Germinal center (tissue), 1 donor: ENCODE measurements at places on chromosomes 12 and 14.

DNA sequence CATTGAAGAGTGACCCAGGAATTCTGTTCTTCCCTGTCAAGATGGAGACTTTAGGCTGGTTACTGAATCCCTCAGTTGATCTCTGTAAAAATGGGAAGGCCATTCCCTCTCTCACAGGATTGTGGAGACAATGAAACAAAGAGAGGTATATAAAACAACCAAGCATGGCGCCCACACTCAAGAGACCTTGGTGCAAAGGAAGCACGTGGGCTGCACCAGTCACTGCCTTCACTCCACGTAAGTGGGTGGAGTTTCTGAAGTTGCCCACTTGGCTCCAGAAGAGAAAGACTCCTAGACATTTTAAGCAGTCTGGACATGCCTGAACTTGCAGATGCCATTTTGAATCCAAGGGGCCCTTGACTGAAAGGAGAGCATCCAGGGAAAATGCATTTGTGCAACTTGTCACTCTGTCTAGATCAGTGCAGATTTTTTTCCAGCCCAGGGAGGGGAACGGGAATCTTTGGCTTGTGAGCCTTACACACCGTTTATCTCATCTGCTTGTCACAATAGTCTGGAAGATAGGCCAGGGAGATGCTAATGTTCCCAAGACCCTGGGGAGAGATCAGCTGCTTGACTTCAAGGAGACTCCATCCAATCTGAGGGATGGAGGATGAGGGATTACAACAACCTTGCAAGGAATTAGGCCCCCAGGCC is 96.9 kb upstream of the TBX3 start:
- no peak for DNase-seq

- no peak for DNase-seq
Observed at GRCh38 chr12:79954037-79954610, 19.2 kb upstream of the PPP1R12A start.

- no peak for DNase-seq
Observed at GRCh38 chr12:103279444-103279843, 216.3 kb downstream of the C12orf42 start.

DNA sequence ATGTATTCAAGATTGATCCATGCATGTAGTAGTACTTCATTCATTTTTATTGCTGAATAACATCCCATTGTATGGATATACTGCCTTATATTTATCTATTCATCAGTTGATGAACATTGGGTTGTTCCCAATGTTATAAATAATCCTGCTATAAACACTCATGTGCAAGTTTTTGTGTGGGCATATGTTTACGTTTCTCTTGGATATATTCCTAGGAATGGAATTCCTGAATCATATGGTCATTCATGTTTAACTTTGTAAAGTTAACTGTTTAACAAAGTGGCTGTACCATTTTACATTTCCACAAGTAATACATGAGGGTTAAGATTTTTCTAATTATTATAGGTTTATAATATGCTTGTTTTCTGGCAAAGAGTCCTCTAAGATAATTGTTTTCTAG is 1568.2 kb upstream of the SEL1L start:
- no peak for DNase-seq

DNA sequence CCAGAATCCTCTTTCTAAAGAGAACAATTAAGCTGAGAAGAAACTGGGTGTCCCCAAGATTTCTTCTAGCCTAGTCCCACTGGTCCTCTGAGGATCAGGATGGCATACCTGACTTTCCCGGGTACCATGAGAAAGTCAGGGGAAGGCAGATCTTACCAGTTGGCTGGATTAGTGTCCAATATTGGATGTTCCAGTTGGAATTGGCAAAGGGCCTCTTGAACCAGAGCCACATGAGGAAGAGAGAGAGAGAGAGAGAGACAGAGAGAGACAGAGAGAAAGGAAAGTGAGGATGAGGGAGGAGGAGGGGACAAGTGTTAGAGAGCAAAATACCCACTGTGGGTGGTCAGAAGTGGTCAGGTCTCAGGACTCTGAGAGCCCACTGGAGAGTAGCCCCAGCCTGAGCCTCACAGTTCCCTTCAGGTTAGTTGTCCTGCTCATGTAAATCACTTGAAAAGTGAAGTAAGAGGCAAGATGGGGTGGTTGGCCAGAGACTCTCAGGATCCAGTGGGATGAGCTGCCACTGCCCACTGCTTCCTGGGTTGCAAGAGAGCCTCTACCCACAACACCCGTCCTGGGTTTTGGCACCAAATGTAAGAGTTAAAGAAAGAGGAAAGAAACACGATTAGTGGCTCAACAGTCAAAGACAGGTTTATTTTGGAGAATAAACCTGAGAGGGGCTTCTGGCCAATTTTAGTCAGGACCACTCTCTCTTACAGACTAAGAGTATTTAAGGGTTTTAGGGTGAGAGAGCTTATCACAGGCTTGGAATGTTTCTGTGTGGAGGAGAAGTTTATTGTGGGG is 28.4 kb upstream of the A2M start:
- DNase-seq: no peak

DNA sequence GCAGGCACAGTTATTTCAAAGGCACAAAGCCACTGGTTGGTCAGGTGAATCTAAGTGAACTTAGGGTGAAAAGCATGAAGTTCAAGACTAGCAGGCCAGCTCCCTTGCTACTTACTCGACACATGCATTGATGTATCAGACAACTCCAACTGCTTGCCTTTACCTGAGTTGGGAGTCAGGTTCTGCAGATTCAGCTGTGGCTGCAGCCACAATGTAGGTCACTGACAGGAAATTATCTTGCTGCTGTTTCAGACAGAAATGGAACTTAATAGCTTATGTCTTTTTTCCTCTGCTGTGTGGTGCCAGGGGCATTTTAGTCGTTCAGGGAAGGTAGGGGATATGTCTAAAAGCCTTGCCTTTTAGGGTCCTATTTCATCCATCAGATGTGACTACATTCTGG is 125.6 kb upstream of the RPH3A start:
- DNase-seq: no peak

- DNase-seq: no peak
Observed at GRCh38 chr12:124350491-124350890, 55.6 kb downstream of the RFLNA start.

GRCh38 chr14:90553921-90554336 is 157.1 kb downstream of the CALM1 start:
- no peak for DNase-seq

GRCh38 chr14:31326111-31326510 is 94.2 kb downstream of the HEATR5A start:
- DNase-seq: no peak

DNA sequence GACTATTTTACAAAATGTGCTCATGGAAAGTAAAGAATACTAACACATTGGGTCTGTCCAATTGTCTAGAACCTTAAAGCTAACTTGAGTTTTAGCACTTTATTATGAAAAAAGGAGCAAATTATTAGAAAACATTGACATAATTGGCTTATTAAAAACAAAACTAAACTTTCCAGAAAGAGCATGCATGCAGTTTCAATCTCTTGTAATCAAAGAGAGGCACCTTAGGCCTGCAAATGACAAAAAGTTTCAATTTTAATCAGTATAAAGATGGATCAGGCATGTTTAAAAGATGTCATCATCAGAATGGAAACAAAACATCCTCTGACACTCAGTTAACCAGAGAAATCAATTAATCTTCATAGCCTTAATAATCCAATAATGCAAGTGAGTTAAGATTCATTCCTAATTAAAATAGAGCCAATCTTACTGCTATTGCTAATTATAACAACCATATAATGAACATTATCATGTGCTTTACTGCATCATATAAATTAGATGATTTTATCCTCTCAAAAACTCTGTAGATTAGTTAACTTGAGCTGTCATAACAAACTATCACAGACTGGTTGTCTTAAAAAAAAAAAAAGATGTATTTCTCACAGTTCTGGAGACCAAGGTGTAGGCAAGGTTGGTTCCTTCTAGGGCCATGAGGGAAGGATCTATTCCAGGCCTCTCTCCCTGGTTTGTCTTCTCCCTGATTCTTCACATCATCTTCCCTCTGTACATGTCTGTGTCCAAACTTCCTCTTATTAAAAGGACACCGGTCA is 131.4 kb downstream of the RPAP3 start:
- DNase-seq: no peak
